ENCODE measurements at places on chromosomes 5 and 9. TPM values are rescaled to one million over a fixed set of nuclear protein-coding genes. Genes with fewer than 3 reads are reported as not detected.

DNA sequence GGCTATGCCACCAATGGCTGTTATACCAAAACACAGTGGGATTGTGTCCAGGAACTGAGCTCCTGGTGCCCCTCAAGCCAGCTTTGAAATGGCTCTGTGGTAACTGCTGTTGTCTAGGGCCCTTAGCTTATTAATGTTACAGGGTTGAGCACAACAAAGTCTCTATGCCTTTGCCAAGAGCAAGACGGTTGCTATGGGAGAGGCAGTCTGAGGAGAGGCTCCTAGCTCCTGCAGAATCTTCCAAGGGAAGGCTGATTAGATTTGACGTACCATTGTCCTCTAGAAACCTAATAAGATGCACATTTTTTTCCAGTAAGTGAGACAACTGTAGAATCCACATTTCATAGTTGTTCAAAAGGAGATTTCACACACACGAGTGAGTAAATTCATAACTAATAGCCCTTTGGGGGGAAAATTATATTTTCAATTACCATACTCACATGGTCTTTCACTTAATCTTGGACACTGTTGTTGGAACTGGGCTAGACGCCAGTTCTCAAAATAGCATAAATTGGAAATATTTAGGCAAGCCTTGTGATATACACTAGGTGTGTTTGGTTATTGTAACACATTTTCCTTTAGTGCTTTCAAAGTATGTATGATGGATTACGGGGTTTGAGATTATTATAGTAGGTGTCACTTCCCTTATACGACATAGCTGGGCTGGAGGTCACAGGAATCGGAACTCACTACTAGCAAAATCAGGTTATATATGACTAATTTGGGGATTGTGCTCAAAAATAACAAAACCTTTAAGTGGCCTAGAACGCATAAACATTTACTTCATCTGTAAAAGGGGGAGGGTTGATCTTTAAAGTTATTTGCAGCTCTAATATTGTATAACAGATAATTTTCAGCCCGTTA lies 186.3 kb upstream of the EGFLAM start:
- H3K27ac ChIP-seq = no peak overlapping the region
- no peak overlapping the region for H3K4me3 ChIP-seq
- no peak for DNase-seq
- no peaks in the 10 kb centered on the region for H3K4me1 ChIP-seq

Gene CD72
- 8.0 TPM for total RNA-seq

Gene SELENOP
- total RNA-seq = 3.9 TPM

Gene FAM114A2
- total RNA-seq = 44.8 TPM

GRCh38 chr5:88837222-88837621 lies 45.8 kb downstream of the MEF2C start:
- no peak overlapping the region for H3K27ac ChIP-seq
- DNase-seq = no peak
- peaks cover 3% of the 10 kb centered on the region for H3K27me3 ChIP-seq
- H3K4me3 ChIP-seq = no peak overlapping the region

- H3K27me3 ChIP-seq = no peaks in the 10 kb centered on the region
- no peak for DNase-seq
- H3K36me3 ChIP-seq = no peaks in the 10 kb centered on the region
- H3K4me3 ChIP-seq = no peak overlapping the region
- no peak overlapping the region for H3K27ac ChIP-seq
Measured at GRCh38 chr9:8553444-8553843, 753.9 kb upstream of the DMAC1 start.

Gene C1QTNF2
- total RNA-seq = not detected
